Muscle of leg (tissue), 16 donors: ENCODE measurements at places on chromosomes 6 and 20. TPM values are rescaled to one million over a fixed set of nuclear protein-coding genes. Genes with fewer than 3 reads are reported as not detected.

DNA sequence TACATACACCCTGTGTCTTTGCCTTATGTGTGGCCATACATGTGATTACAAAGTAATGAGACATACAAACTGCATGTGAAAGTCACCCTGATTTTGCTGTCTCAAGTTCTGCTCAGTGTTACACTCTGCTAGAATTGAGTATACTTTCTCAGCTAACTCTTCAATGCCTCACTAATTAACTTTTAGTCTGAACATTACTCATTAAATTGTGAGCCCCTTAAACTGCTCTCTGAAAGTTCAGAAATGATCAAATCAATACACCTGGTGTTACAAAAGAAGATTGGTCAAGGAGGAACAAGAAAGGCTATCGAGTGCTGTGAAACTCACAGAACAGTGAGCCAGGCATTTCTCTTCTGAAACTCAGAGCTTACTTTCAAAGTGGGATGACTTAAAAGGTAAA, 71.3 kb downstream of the MKKS start:
- DNase-seq = no peak

The CCN2 gene
- total RNA-seq = 16.0 TPM

GRCh38 chr6:70351461-70351860, 48.6 kb upstream of the COL9A1 start:
- DNase-seq = peak; percentile 63

- no peak for DNase-seq
Observed at GRCh38 chr6:41621367-41621766, 16.9 kb upstream of the MDFI start.

DNA sequence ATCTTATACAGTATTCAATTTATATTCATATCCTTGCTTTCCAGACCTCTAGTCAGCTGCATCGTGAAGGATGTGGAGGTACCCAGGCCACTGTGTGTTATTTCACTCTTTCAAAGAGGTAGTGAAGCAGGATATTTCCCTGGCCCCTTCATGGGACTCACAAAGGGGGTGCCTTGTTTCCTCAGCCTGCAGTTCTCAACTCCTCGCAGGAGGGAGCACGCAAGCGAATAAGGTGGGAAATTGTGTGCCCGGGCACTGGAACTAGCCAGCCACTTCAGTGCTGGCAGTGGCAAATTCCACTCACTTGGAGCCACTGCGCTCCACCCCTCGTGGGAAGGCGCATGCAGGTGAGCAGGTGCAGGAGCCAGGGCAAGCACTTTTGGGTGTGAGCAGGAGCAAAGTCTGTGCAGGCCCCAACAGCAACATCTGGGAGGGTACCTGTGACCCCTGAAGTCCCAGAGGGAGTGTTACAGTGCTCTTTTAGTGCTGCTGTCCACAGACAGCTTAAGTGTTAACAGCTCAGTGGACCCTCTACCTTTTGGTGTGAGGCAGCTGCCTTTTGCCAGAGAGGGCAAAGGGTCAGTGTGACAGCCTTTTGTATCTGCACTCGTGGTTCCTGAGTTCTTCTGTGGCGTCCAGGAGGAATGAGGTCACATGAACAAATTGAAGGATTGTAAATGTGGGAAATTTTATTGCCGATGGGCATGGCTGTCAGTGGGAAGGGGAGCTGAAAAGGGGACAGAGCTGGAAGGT, 49.4 kb upstream of the FAM135A start:
- DNase-seq = no peak

The OLIG3 gene
- not detected for total RNA-seq

The EFCAB8 gene
- total RNA-seq = 0.22 TPM
